Uterine smooth muscle cell (primary cell): ENCODE measurements at places on chromosomes 6 and 20. TPM values are rescaled to one million over a fixed set of nuclear protein-coding genes. Genes with fewer than 3 reads are reported as not detected.

C6orf52 gene
- total RNA-seq = 1.00 and 1.5 TPM in 2 replicates

MEI4 gene
- total RNA-seq = not detected in 2 replicates

INSM1 gene
- total RNA-seq = not detected in 2 replicates

HSPA12B gene
- 0.11 and 0.12 TPM in 2 replicates for total RNA-seq

SLC12A5 gene
- total RNA-seq = under 0.01 TPM in 1 of 2 replicates, not detected in the other

FITM2 gene
- 8.7 and 9.4 TPM in 2 replicates for total RNA-seq

VSTM2L gene
- total RNA-seq = 0.66 and 2.2 TPM in 2 replicates

CGA gene
- 0.77 TPM in 1 of 2 replicates, not detected in the other for total RNA-seq

PI16 gene
- total RNA-seq = 0.11 and 0.75 TPM in 2 replicates

ZDHHC14 gene
- total RNA-seq = 2.8 and 4.9 TPM in 2 replicates

PSMB9 gene
- total RNA-seq = 26.7 and 30.7 TPM in 2 replicates

DLL1 gene
- total RNA-seq = 1.00 and 1.3 TPM in 2 replicates

SCAF8 gene
- total RNA-seq = 32.0 and 35.4 TPM in 2 replicates

SEL1L2 gene
- not detected in 2 replicates for total RNA-seq

SPTLC3 gene
- 3.0 and 4.0 TPM in 2 replicates for total RNA-seq

CDC25B gene
- 18.9 and 30.5 TPM in 2 replicates for total RNA-seq

SLC32A1 gene
- total RNA-seq = not detected in 2 replicates

RNF144B gene
- total RNA-seq = 0.55 and 0.62 TPM in 2 replicates

SCUBE3 gene
- total RNA-seq = 21.1 and 58.5 TPM in 2 replicates

LHFPL5 gene
- not detected in 2 replicates for total RNA-seq

OLIG3 gene
- total RNA-seq = not detected in 2 replicates

MEP1A gene
- total RNA-seq = not detected in 2 replicates

GJA1 gene
- 355 and 1,114 TPM in 2 replicates for total RNA-seq

OVOL2 gene
- total RNA-seq = not detected in 2 replicates

PTK6 gene
- total RNA-seq = 0.11 and 0.12 TPM in 2 replicates

NCOA7 gene
- 46.1 and 84.0 TPM in 2 replicates for total RNA-seq

TTBK1 gene
- under 0.01 TPM in 1 of 2 replicates, not detected in the other for total RNA-seq

PPT2 gene
- total RNA-seq = 9.5 and 14.6 TPM in 2 replicates

HLA-DQA1 gene
- not detected in 2 replicates for total RNA-seq

IFT52 gene
- 36.5 and 36.7 TPM in 2 replicates for total RNA-seq

ELOVL2 gene
- 0.11 TPM in 1 of 2 replicates, not detected in the other for total RNA-seq

B3GAT2 gene
- under 0.01 TPM in 2 replicates for total RNA-seq

EBF4 gene
- 1.2 and 4.1 TPM in 2 replicates for total RNA-seq

BPI gene
- 0.12 TPM in 1 of 2 replicates, not detected in the other for total RNA-seq

ANGPT4 gene
- total RNA-seq = not detected in 2 replicates

BTN1A1 gene
- not detected in 2 replicates for total RNA-seq

RAB44 gene
- total RNA-seq = under 0.01 TPM in 1 of 2 replicates, not detected in the other

IP6K3 gene
- 0.22 and 0.50 TPM in 2 replicates for total RNA-seq

CAPN11 gene
- total RNA-seq = not detected in 2 replicates

IL17A gene
- not detected in 2 replicates for total RNA-seq

C20orf144 gene
- under 0.01 and 0.11 TPM in 2 replicates for total RNA-seq

ARMC2 gene
- 1.00 and 1.7 TPM in 2 replicates for total RNA-seq

TRIM31 gene
- total RNA-seq = not detected in 2 replicates

KCNB1 gene
- total RNA-seq = under 0.01 and 0.12 TPM in 2 replicates

ACTL10 gene
- total RNA-seq = 2.1 and 2.7 TPM in 2 replicates

PHACTR1 gene
- total RNA-seq = 0.37 and 1.4 TPM in 2 replicates

MLN gene
- total RNA-seq = not detected in 2 replicates

KCNQ2 gene
- total RNA-seq = not detected in 2 replicates

ZSCAN23 gene
- total RNA-seq = 6.2 and 6.3 TPM in 2 replicates
